ENCODE measurements at places on chromosomes 2 and 18.
A peak's percentile ranks its signal among the peaks of the same experiment; 100 is the strongest.

- peak; percentile 62 for DNase-seq
Measured at GRCh38 chr2:26706616-26707473, 14.3 kb downstream of the KCNK3 start.

GRCh38 chr18:3889803-3890202, 439.8 kb downstream of the TGIF1 start:
- no peak for DNase-seq

- DNase-seq: no peak
Measured at GRCh38 chr2:74333896-74334586, 9.2 kb downstream of the SLC4A5 start.

DNA sequence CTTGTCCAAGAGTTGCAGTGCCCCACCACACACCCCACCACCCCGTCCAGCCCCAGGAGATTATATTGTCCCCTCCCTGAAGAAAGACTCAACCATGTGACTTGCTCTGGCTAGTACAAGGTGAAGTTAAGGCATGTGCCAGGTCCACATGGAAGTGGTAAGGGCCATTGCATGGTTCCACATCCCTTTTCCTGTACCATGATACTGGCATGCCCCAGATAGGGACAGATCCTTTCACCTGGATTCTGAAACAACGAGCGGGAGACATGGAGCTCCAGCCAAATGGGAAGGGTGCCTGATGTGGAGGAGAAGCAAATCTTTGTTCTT, 141.5 kb upstream of the APCDD1 start:
- DNase-seq: no peak

DNA sequence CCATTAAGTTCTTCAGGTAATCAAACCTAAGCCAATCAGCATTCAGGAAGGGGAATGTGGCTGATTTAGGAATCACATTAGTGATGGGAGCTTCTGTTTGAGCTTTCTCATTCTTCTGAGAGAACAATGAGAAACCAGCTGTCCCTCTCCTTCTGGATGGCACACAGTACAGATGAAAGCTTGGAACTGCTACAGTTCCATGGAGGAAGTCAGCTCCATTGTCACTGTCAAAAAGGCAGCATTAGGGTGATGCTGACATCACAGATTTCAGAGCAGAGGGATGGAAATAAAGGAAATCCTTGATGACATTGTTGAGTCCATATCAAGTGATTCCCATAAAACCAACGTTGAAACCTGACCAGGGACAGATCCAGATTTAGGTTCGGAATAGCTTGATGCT, 36.1 kb upstream of the ACYP2 start:
- DNase-seq: no peak

Data from osteoblast (primary cell).